ENCODE measurements at places on chromosomes 3 and 15. TPM values are rescaled to one million over a fixed set of nuclear protein-coding genes. Genes with fewer than 3 reads are reported as not detected.

DNA sequence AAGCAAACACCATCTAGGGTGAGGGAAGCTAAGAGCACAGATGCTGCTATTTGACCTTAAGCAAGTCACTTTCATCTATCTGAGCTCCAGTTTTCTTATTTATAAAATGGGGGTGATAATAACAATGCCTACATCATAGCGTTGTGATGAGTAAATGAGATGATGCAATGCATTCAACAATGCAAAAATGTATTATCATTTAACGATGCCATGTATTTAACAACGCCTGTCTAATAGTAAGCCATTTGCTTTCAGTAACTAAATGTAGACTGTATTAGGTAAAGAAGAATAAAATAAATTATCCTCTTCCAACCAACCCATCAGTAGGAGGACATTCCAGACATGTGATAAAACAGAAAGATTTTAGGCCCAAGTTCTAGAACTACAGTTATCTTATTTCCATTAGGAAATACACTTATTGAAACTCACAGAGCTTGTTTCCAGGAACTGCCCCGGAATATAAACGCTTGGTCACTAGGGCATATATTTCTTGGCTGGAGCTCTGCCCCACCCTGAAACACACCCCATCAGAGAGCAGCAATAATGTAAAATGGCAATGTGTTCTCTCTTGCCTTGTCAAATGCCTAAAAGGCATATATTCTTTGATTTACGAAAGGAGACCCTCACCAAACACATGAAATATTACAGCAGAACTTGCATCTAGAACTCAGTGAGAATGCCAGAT lies 128.3 kb downstream of the LIPC start:
- DNase-seq: no peak

- no peak for DNase-seq
These were observed 26.0 kb downstream of the CPNE4 start for GRCh38 chr3:132008837-132009236.

Gene LIPC
- not detected for total RNA-seq

DNA sequence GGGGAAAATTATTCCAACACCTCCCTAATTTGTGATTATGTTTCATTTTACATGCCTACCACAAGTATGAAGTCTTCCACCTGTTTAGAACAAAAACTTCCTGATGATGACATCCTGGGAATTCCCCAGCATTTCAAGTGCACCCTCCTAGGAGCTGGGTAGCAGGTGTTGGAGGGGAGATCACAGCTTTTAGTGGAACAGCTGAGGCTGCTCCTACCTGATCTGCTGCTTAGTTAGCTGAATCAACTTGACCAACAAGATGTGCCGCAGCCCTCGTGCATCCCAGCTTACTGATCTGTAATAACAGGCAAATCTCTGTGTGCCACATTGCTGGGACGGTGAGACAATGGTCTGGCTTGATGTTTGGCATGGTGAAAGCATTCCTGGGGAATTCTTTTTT lies 29.7 kb downstream of the TRAK1 start:
- no peak for DNase-seq

Gene TUSC2
- total RNA-seq: 33.8 TPM

DNA sequence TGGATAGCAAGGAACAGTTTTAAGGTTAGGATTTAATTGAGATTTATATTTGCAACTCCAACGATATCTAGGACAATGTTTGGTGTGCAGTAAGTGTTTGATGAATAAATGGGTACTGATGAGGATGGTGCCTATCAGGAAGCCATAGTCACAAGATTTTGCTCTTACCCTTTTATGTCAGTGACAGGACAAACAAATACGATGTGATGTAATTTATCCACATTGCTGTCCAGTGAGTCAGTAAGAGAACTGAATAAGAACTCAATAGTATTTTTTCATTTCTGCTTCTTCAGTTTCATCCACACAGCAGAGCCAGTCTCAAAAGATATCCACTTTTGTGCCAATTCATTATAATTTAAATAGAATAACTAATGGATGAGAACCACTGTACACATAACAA lies 18.5 kb downstream of the C3orf85 start:
- DNase-seq: no peak

Gene A4GNT
- not detected for total RNA-seq

Gene SMAD6
- total RNA-seq: 0.16 TPM

Gene FEZF2
- total RNA-seq: not detected

DNA sequence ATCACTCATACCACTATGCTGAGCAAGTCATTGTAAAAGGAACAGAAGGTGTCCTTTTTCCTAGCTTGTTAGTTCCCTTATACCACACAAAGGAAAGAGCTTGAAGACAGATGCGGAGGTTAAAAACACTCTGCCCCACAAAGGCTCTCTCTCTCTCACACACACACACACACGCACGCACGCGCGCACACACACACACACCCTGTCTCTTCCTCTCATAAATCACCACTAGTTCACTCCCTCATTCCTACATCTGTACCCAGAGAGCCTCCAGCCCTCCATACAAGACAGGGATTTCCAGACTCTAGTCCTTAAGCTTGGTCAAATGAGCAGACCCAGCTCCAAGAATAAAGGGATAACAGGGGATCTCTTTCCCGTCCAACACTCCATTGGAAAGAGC lies 120.1 kb upstream of the THBS1 start:
- DNase-seq: no peak

GRCh38 chr3:4849739-4850138 lies 129.5 kb upstream of the BHLHE40 start:
- DNase-seq: no peak

Gene GOLGA6A
- total RNA-seq: not detected

Gene MED12L
- total RNA-seq: 0.03 TPM

Gene INSYN1
- total RNA-seq: not detected

DNA sequence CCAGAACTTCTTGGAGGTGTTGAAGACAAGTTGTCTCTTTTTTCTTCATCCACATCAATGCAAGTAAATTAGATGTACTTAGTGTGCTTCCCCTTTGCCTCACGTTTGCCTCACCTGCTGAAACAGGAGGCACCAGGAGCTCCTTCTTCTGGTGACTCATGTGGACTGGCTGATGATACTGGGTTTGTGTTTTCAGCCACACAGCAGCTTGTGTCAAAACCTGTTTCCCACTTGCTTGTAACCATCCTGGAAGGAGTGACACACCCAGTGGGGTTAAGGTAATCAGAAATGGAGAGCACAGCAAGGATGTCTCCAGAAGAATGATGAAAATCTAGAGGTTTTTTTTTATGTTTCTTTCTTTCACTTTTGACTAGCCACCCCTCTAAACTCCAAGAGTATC lies 143.3 kb upstream of the RBMS3 start:
- DNase-seq: no peak

Gene COL8A1
- 0.10 TPM for total RNA-seq

DNA sequence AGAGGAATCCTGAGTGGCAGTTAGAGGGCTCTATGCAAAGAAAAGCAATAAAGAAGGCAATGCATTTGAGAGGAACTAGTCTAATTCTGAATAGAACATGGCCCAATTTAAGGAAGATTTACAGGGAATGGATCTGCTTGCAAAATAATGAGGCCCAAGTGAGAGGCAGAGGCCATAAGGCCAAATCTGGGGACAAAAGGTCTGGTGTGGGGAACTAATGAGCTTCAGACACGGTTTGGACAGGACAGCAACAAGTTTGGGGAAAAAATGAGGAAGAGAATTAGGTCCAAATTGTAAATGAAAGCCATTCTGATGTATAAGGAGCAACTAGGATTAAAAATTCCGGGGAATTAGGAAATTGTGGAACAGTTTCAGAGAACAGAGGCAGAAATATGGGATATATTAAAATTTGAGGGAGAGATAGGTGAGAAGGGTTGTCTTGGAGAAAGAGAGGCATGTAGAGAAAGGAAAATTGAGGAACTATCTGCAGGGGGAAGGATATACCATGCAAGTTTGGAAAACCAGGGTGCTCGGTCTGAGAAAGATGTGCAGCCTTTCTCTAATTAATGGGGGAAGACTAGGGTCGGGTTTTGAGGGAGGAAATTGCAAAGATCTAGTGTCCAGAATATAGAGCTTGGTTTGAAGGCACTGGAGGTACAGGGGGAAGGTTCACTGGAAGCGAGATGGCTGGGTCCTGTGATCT lies 73.8 kb downstream of the RBPMS2 start:
- DNase-seq: no peak

Gene CCRL2
- 2.1 TPM for total RNA-seq

DNA sequence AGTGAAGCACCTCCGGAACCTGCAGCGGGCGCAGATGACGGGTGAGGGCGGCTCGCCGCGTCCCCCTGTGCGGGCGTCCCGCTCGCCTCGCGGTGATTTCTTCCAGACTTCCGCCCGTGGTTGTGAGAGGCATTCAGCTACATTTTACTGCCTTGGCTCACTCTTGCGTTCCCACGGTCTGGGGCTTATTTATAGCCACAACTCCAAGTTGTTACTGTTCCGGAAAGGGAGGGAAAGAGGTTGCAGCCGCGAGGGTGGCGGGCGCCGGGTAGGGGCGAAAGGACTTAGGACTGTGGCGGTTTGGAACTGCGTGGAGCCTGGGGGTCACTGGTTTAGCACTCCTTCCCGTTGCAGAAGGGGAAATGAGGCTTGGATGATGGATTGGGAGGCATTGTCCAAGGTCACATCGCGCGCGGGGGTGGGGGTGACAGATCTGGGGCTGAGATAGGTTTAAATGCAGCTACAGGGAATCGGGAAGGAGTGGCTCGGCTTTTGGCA lies 1.1 kb downstream of the HES1 start:
- no peak for DNase-seq

Gene NXPE3
- total RNA-seq: 6.9 TPM

Gene CCR9
- total RNA-seq: 2.3 TPM

Gene SYNPR
- total RNA-seq: not detected

GRCh38 chr15:73921254-73921925 lies 4.9 kb upstream of the LOXL1 start:
- DNase-seq: no peak

DNA sequence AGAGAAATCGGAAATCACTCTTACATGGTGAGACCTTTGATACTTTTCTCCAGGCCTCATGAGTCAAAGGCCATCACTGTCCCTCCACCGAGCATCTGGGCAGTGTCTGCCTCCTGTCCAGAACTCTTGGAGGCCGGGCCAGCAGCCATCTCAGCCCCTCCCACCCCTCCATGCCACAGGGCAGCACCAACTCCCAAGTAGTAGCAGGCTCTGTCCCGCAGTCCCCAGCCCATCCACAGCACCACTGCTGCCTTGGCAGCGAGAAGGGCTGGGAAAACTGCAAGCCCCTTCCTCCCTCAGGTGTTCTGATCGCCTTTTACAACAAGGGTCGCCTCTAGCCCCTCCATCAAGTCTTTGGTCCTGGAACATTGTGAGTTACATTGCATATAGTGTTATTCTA lies 5.5 kb downstream of the LYSMD4 start:
- no peak for DNase-seq

Gene RBM6
- total RNA-seq: 72.7 TPM

Gene P2RY12
- total RNA-seq: 0.38 TPM

- no peak for DNase-seq
These were observed 207.1 kb downstream of the TBC1D2B start for GRCh38 chr15:77870195-77871065.

- peak; percentile 32 for DNase-seq
These were observed 33.5 kb downstream of the MYL3 start for GRCh38 chr3:46829699-46830208.

GRCh38 chr3:47849699-47850563 lies 47.0 kb downstream of the DHX30 start:
- no peak for DNase-seq

- no peak for DNase-seq
These were observed 40.3 kb downstream of the MBNL1 start for GRCh38 chr3:152309031-152309430.

Gene EIF4E3
- total RNA-seq: 0.38 TPM

GRCh38 chr3:184816614-184817013 lies 4.6 kb downstream of the VPS8 start:
- DNase-seq: no peak

DNA sequence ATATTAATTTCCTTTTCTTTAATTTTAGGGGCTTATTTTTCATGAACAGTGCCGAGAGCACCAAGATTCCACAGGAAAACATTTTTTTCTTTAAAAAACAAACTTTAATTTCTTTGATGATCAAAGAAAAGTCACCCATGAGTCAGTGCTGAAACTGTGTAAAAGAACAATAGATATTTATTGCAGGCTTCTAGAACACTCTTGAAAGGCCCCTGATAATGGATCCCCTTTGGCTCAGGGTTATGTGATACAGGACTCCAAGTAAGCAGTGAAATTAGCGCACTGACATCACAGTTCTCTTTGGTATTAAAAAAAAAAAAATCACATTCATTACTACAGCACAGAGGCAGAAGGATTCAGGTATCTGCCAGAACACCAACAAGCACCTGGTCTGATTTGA lies 66.1 kb upstream of the MYZAP start:
- DNase-seq: no peak

Gene SLC15A2
- 2.0 TPM for total RNA-seq

Gene PCSK6
- total RNA-seq: 0.35 TPM

Gene RFTN1
- total RNA-seq: 166 TPM

DNA sequence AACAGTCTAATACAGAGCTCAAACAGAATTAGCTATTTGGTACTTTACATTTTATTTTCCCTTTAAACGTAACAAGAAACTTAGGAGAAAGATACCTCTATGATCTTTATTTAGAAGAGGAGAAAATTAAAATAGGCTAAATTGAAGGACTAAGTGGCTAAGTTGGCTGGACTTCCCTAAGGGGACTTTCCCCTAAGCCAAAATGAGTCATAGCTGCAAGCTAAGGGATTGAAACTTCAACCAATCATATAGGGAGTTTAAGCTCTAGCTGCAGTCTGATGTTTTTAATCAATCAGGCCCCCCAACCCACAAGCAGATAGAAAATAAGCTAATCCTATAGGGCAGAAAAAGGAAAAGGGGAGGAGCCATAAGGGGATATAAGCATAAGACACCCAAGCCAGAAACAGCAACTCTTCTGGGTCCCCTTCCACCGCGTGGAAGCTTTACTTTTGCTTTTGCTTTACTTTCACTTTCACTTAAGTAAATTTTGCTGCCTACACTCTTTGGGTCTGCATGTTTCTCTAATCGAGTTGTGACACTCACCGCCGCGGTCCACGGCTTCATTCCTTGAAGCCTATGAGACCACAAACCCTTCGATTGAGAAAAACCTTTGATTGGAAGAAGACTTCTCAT lies 1108.5 kb upstream of the EPHA6 start:
- no peak for DNase-seq

Data from GM12878 (cell line).